Progenitor cell of endocrine pancreas (in vitro differentiated cells): ENCODE measurements at places on chromosomes 13 and 19. TPM values are rescaled to one million over a fixed set of nuclear protein-coding genes. Genes with fewer than 3 reads are reported as not detected.

Gene PCSK4
- total RNA-seq = 32.9 and 37.7 TPM in 2 replicates

Gene KIR2DL4
- total RNA-seq = not detected in 2 replicates

Gene THSD1
- 1.7 TPM in 2 replicates for total RNA-seq

Gene SCAMP4
- 101 and 102 TPM in 2 replicates for total RNA-seq

Gene CEACAM3
- not detected in 2 replicates for total RNA-seq

Gene IZUMO4
- total RNA-seq = 15.9 and 16.5 TPM in 2 replicates

Gene FCGBP
- total RNA-seq = 0.80 and 1.2 TPM in 2 replicates

DNA sequence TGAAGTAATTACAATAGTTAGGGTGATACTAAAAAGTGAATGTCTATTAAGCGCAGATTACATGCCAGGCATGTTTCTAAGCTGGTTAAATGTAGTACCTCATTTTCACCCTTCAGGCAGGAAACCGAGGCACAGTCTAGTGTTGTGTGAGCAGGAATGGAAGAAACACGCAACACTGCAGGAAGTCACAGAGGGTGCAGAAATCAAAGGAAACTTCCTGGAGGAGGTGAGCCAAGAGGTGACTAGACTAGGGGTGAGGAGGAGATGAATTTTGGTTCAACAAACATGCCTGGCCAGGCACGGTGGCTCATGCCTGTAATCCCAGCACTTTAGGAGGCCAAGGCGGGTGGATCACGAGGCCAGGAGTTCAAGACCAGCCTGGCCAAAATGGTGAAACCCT lies 41.8 kb downstream of the ZNF473 start:
- no peak overlapping the region for H3K4me3 ChIP-seq
- H3K4me1 ChIP-seq = no peaks in the 10 kb centered on the region
- H3K27ac ChIP-seq = no peak overlapping the region
- H3K36me3 ChIP-seq = peaks cover 2% of the 10 kb centered on the region
- H3K27me3 ChIP-seq = no peaks in the 10 kb centered on the region

GRCh38 chr13:53321296-53321801 lies 292.7 kb downstream of the OLFM4 start:
- no peaks in the 10 kb centered on the region for H3K4me1 ChIP-seq
- no peaks in the 10 kb centered on the region for H3K36me3 ChIP-seq
- no peak overlapping the region for H3K27ac ChIP-seq
- no peak overlapping the region for H3K4me3 ChIP-seq
- peaks cover 12% of the 10 kb centered on the region for H3K27me3 ChIP-seq

- peaks cover 58% of the 10 kb centered on the region for H3K27me3 ChIP-seq
- H3K4me1 ChIP-seq = no peaks in the 10 kb centered on the region
- no peak for DNase-seq
- H3K4me3 ChIP-seq = no peak overlapping the region
Measured at GRCh38 chr19:29537601-29538000, 11.8 kb downstream of the VSTM2B start.

GRCh38 chr19:8335343-8336071 lies 7.6 kb downstream of the KANK3 start:
- H3K27me3 ChIP-seq = peaks cover 62% of the 10 kb centered on the region
- H3K27ac ChIP-seq = no peak overlapping the region
- DNase-seq = no peak
- H3K4me1 ChIP-seq = no peaks in the 10 kb centered on the region

GRCh38 chr19:23521471-23521870 lies 126.2 kb upstream of the ZNF91 start:
- no peaks in the 10 kb centered on the region for H3K27me3 ChIP-seq
- no peak overlapping the region for H3K27ac ChIP-seq
- H3K4me1 ChIP-seq = peaks cover 3% of the 10 kb centered on the region
- DNase-seq = no peak
- no peaks in the 10 kb centered on the region for H3K36me3 ChIP-seq

GRCh38 chr19:50173127-50173526 lies 10.0 kb upstream of the IZUMO2 start:
- peaks cover 12% of the 10 kb centered on the region for H3K27me3 ChIP-seq
- H3K4me1 ChIP-seq = no peaks in the 10 kb centered on the region
- no peak overlapping the region for H3K4me3 ChIP-seq
- H3K36me3 ChIP-seq = no peaks in the 10 kb centered on the region
- H3K27ac ChIP-seq = no peak overlapping the region

GRCh38 chr19:31270897-31271296 lies 78.3 kb downstream of the TSHZ3 start:
- no peak overlapping the region for H3K27ac ChIP-seq
- H3K4me1 ChIP-seq = peaks cover 3% of the 10 kb centered on the region
- H3K4me3 ChIP-seq = no peak overlapping the region
- DNase-seq = no peak
- peaks cover 12% of the 10 kb centered on the region for H3K36me3 ChIP-seq
- H3K27me3 ChIP-seq = peaks cover 3% of the 10 kb centered on the region

DNA sequence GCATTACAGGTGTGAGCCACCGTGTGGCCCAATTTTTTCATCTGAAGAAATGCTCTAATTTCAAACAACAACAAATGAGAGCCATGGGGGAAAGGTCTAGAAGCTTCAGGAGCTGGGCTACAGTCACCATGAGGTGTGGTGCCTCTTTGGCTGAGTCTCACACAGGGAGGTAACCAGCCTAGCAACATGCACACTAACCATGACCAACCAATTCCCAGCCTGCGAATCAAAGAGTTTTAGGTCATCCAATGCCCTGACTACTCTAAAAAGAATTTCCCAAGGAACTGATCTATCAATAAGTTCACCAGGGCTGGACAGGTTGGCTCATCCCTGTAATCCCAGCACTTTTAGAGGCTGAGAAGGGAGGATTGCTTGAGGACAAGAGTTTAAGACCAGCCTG lies 29.9 kb downstream of the PBX4 start:
- no peak overlapping the region for H3K4me3 ChIP-seq
- no peaks in the 10 kb centered on the region for H3K36me3 ChIP-seq
- peaks cover 4% of the 10 kb centered on the region for H3K4me1 ChIP-seq

GRCh38 chr13:84263354-84264069 lies 381.2 kb upstream of the SLITRK1 start:
- peaks cover 4% of the 10 kb centered on the region for H3K4me1 ChIP-seq
- no peak for DNase-seq
- H3K4me3 ChIP-seq = no peak overlapping the region
- H3K36me3 ChIP-seq = no peaks in the 10 kb centered on the region

DNA sequence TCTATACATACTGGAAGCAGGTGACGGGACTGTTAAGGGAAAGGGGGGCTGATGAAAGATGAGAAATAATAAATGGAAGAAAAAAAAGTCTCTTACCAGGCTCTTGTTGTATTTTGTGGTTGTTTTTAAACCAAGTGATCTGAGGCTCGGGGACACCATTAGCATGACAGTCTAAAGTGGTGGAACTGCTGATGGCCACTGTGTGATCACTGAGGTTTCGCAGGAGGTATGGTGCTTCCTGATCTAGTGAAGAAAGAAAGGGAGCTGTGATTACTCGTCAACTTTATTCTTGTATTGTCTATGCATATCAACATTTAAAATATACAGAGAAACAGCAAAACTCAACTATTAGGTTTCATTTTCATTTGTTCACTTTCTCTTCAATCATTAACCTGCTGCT lies 110.1 kb downstream of the FLT1 start:
- DNase-seq = no peak
- no peak overlapping the region for H3K27ac ChIP-seq

- H3K4me1 ChIP-seq = peaks cover 4% of the 10 kb centered on the region
- DNase-seq = no peak
- no peak overlapping the region for H3K27ac ChIP-seq
Measured at GRCh38 chr13:60410299-60410698, 13.3 kb downstream of the TDRD3 start.

DNA sequence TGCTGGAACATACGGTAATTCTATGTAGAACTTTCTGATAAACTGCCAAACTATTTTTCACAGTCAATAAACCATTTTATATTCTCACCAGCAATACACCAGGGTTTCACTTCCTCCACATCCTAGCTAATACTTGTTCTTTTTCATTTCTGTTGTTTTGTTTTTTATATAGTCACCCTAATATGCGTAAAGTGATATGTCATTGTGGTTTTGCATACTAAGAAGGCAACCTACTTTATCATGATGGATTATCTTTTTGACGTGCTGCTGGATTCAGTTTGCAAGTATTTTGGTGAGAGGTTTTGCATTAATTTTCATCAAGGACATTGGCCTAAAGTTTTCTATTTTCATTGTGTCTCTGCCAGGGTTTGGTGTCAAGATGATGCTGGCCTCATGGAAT lies 1384.1 kb downstream of the UQCRFS1 start:
- no peaks in the 10 kb centered on the region for H3K4me1 ChIP-seq
- H3K27ac ChIP-seq = no peak overlapping the region
- H3K36me3 ChIP-seq = peaks cover 2% of the 10 kb centered on the region
- no peak overlapping the region for H3K4me3 ChIP-seq
- H3K27me3 ChIP-seq = no peaks in the 10 kb centered on the region
- no peak for DNase-seq

GRCh38 chr13:71079638-71080037 lies 787.4 kb downstream of the DACH1 start:
- DNase-seq = no peak
- no peaks in the 10 kb centered on the region for H3K4me1 ChIP-seq
- no peak overlapping the region for H3K4me3 ChIP-seq
- no peak overlapping the region for H3K27ac ChIP-seq
- no peaks in the 10 kb centered on the region for H3K27me3 ChIP-seq

DNA sequence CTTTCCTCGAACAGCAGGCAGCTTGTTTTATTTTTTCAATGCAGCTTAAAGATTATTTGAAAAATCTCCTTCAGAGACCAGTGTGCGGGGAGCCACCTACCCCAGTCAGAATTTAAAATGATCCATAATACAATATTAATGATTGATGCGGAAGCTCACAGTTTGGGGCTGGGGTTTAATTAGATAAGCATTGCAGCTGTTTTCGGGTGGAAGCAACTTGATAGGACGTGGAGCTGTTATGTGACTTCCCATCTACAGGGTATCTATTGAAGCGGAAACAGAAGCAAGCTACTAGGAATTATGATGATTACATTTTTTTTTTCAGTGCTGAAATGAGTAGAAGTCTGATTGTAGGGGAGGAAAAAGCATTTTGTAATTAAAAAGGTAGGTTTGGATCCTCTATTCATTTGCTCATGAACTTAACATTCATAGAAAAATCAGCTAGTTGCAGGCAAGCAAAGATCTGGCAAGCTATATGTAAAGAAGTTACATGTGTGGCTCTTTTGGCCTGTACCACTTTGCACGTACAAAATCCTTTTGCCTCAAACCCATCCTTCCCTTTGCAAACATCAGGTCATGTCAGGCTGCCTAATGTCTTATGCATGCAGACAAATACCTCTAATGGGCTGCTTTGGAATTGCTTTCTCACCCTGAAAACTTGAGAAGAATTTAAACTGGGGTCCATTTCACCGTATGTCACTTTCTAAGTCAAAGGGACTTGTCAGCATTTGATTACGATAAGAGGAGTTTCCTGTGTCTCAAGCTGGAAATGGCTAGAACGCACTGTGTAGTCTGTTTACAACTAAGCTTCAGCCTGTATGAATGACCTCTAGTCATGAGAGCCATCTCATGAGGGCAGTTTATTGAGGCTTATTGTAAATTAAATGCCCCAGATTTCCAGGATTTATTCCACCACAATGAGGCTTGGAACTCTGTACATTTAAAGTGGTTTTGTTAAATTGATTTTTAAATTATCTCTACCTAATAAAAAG lies 267.1 kb upstream of the TMTC4 start:
- H3K36me3 ChIP-seq = no peaks in the 10 kb centered on the region
- H3K27me3 ChIP-seq = no peaks in the 10 kb centered on the region
- peaks cover 12% of the 10 kb centered on the region for H3K4me1 ChIP-seq
- no peak overlapping the region for H3K27ac ChIP-seq

- peaks cover 32% of the 10 kb centered on the region for H3K4me1 ChIP-seq
- H3K27me3 ChIP-seq = peaks cover 9% of the 10 kb centered on the region
- no peak for DNase-seq
- H3K4me3 ChIP-seq = no peak overlapping the region
- no peaks in the 10 kb centered on the region for H3K36me3 ChIP-seq
Measured at GRCh38 chr13:48853728-48854102, 122.0 kb upstream of the FNDC3A start.

DNA sequence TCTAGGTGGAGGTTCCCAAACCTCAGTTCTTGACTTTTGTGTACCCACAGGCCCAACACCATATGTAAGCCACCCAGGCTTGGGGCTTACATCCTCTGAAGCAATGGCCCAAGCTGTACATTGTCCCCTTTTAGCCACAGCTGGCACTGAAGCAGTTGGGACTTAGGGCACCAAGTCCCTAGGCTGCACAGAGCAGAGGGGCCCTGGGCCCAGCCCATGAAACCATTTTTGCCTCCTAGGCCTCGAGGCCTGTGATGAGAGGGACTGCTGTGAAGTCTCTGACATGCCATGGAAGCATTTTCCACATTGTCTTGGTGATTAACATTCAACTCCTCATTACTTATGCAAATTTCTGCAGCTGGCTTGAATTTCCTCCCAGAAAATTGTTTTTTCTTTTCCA lies 30.2 kb downstream of the ING1 start:
- peaks cover 24% of the 10 kb centered on the region for H3K4me1 ChIP-seq
- DNase-seq = no peak
- H3K27me3 ChIP-seq = no peaks in the 10 kb centered on the region
- H3K27ac ChIP-seq = no peak overlapping the region
- peaks cover 6% of the 10 kb centered on the region for H3K36me3 ChIP-seq
- H3K4me3 ChIP-seq = no peak overlapping the region

DNA sequence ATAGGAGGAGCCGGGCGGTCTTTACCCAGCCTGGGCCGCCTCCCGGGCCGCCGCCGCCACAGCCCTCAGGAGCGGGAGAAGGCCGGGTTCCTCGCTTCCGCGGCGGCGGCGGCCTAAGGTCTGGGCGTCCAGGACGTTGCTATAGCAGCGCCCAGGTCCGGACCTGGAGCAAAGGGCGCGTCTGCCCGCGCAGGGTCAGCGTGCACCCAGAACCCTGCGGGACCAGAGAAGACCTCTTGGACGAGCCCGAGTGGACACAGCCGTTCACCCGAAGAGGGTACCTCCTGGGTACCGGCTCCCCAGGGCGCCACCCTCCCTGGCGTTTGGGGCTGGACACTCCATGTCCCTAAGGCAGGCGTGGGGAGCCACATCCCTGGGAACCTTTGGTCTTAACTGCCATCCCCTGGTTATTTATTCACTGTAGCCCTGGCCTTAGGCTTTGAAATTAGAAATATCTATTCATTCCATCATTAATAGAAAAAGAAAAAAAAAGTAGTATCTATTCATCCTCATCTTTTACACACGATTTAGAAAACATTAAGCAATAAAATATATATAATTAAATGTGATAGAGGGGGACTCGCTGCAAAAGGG lies 2.4 kb downstream of the DZIP1 start:
- peak; percentile 45 for DNase-seq
- peak overlapping the region; percentile 45 for H3K4me3 ChIP-seq
- peaks cover 11% of the 10 kb centered on the region for H3K36me3 ChIP-seq
- H3K27me3 ChIP-seq = no peaks in the 10 kb centered on the region
- peaks cover 18% of the 10 kb centered on the region for H3K4me1 ChIP-seq

DNA sequence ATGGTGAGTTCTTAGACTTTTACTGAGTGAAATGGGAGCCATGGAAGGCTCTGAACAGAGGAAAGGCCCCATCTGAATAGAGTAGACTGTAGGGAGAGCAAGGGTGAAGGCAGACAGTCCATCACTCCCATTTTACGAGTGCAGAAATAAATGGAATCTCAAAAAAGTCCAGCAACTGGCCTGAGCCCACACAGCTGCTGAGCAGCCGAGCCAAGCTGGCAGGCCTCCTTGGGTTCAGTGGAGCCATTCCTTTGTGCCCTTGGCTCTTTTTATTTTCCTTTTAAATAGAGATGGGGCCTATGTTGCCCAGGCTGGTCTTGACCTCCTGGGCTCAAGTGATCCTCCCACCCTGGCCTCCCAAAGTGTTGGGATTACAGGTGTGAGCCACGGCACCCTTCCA lies 1.0 kb upstream of the MYH14 start:
- peaks cover 37% of the 10 kb centered on the region for H3K27me3 ChIP-seq
- peak overlapping the region; percentile 12 for H3K4me3 ChIP-seq
- no peaks in the 10 kb centered on the region for H3K36me3 ChIP-seq
- peaks cover 3% of the 10 kb centered on the region for H3K4me1 ChIP-seq
- DNase-seq = no peak
